ENCODE measurements at places on chromosomes 3 and 15.
A peak's percentile ranks its signal among the peaks of the same experiment; 100 is the strongest.

- DNase-seq, result no peak
Measured at GRCh38 chr15:80620931-80621330, 74.2 kb upstream of the ABHD17C start.

DNA sequence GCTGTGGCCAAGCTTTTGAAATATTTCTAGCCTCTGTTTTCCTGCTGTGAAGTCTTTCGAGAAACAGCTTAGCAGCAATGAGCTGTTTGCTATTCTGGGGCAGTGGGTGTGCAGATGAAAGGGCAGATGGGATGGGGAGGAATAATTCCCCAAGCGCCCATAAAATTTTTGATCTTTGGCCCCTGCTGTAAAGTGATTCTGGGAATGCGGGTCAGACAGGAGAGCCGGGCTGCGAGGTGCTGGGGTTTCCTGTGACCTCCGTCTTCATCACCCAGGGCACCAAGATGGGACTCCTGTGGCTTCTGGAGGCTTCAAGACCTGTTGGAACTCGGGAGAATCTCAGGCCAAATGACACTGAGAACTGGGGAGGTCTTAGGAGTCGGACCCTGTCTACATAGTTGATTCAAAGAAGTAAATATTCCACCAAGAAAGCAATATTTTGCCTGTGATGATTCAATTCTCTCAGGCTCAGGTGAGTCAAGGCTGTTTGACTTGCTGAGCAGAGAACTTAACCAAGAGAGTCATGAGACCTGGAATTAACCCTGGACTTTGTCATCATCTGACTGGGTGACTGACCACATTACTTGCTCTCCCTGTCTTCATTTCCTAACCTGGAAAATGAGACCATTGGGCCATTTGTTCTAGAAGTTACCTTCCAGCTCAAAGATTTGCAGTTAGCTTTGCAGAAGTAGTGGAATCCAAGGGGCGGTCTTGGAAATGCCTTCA is 86.4 kb downstream of the POLR2M start:
- DNase-seq, result no peak

GRCh38 chr3:143084856-143085731 is 34.5 kb upstream of the CHST2 start:
- DNase-seq, result peak; percentile 42

GRCh38 chr15:71435552-71435951 is 320.3 kb downstream of the THSD4 start:
- no peak for DNase-seq

DNA sequence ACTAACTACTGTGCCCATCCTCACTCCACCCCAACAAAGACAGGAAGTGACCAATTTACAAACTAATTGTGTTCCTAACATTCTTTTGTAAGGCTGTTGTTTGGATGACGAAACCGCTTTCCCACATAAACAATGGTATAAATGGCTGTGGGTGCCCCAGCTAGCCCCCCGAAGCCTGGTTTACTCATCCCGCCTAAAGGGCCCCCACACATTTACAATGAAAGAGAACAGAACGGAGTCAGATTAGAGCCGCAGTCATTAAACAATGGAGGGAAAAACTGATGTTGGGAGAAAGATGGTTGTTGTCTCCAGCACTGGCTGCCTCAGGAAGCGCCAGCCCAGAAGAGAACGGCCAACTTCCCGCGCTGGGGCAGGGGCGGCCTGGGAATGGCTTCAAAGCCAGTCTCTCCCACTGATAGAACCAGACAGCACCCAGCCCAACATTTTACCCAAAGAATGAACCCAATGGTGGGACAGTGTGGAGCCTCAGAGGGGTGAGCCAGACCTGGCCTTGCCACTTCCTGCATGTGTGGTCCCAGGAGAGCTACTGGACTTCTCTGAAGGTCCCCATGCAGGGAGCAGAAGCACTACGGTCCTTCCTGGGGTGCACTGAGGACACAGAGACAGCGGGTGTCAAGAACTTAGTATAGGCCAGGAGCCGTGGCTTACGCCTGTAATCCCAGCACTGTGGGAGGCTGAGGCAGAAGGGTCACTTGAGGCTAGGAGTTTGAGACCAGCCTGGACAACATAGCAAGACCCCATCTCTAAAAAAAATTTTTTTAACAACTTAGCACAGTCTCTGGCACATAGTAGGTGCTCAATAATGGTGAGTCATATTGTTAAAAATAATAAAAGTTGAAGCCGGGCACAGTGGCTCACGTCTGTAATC is 75.8 kb upstream of the GATA2 start:
- no peak for DNase-seq

DNA sequence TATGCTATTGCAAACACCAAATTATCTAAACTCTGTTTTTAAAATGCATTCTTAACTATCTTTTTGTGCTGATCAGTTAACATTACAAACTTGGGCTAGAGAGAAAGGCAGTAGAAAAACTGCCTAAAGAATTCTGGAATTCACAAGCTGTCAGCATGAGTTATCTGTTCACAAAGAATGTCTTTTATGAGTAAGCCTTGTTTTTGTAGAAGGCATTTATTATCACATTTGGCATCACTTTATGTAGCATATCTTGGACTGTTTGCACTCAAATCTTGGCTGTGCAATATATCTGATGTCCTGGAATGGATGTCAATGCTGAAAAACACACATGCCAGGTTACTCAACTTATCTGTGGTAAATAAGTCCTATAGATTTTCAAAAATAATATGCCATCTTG is 15.5 kb upstream of the BCHE start:
- DNase-seq, result no peak

GRCh38 chr15:51759557-51760070 is 8.2 kb downstream of the TMOD2 start:
- no peak for DNase-seq

DNA sequence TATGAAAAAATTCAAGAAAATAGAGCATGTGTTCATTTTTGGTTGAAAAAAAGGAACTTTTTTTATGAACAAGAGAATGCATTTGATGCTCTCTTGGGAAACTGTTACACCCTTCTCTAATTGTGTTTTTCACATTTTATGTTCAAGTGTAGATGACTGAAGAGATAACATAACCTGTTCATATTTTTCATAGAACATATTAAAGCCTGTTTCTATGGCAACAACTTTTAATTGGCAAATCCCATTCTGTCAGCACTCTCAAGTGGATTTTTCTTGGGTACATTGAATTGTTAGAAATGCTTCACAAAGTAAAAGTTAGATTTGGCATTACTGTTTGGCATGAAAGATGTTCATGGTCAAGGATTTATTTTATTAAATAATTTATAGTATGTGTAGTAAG is 117.5 kb downstream of the MBNL1 start:
- no peak for DNase-seq

- no peak for DNase-seq
Measured at GRCh38 chr15:58065445-58066041, at the start of gene ALDH1A2. TSS of gene ALDH1A2 (minus strand) at chr15:58065711. CDS start at chr15:58065650, 61 bp downstream.

DNA sequence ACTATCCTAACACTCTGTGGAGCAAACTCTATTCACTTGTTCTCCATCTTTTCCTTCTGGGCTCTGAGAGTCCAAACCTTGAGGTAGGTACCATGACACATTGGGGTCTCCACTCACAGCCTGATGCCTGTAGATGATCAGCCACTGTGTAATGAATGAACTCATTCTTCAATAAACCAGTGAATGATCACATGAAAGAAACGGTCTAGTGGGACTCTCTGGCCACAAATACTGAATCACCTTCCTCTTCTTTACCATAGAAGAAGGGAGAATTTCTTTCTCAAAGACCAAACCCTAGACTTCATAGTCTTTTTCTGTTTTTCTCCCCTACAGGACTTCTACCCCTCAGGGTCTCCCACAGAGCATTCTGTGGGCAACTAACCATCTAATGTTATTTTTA is 20.5 kb upstream of the ABHD2 start:
- no peak for DNase-seq

DNA sequence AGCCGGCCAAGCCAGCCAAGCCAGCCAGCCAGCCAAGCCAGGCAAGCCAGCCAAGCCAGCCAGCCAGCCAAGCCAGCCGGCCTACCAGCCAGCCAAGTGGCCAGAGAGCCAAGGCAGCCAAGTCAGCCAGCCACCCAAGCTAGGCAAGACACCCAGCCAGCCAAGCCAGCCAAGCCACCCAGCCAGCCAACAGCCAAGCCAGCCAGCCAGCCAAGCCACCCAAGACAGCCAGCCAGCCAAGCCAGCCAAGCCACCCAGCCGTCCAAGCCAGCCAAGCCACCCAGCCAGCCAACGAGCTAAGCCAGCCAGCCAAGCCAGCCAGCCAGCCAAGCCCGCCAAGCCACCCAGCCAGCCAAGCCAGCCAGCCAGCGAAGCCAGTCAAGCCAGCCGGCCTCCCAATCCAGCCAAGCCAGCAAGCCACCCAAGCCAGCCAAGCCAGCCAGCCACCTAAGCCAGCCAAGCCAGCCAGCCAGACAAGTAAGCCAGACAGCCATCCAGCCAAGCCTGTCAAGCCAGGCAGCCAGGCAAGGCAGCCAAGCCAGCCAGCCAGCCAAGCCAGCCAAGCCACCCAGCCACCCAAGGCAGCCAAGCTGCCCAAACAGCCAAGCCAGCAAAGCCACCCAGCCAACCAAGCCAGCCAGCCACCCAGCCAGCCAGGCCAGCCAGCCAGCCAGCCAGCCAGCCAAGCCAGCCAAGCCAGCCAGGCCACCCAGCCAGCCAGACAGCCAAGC is 200.5 kb downstream of the GOLGA6L6 start:
- peak; percentile 40 for DNase-seq

- no peak for DNase-seq
Measured at GRCh38 chr3:8734908-8735307, 1.3 kb downstream of the CAV3 start.

DNA sequence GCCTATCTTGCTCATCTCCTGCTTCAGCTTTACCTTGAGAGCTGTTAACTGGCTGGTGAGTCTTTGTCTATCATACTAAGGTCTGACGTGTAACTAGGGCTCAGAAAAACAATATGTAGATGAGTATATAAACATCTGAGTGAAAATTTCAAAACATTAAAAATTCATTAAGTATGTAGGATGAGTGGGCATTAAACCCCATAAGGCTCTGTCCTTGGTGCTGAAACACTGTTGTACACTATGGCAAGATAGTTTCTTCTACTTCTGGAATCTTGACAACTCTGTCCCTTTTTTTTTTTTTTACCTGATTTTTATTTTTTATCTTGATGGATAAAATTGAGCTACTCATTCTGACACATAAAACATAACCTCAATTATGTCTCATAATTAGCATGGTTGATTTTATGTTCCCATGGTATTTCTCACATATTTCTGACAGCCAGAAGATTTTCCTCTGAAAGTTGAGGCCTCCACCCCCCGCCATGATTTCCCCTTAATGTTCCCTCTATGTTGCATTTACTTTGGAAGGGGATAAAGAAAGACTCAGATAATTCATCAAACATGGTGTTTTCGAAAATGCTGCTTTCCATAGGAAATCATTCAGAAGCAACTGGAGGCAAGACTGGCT is 54.3 kb downstream of the DGKG start:
- no peak for DNase-seq

- DNase-seq, result no peak
Measured at GRCh38 chr3:11555211-11555782, 88.4 kb downstream of the VGLL4 start.

- no peak for DNase-seq
Measured at GRCh38 chr3:119643528-119643927, 16.9 kb downstream of the POPDC2 start.

- no peak for DNase-seq
Measured at GRCh38 chr3:34000301-34000700, 201.9 kb downstream of the PDCD6IP start.

DNA sequence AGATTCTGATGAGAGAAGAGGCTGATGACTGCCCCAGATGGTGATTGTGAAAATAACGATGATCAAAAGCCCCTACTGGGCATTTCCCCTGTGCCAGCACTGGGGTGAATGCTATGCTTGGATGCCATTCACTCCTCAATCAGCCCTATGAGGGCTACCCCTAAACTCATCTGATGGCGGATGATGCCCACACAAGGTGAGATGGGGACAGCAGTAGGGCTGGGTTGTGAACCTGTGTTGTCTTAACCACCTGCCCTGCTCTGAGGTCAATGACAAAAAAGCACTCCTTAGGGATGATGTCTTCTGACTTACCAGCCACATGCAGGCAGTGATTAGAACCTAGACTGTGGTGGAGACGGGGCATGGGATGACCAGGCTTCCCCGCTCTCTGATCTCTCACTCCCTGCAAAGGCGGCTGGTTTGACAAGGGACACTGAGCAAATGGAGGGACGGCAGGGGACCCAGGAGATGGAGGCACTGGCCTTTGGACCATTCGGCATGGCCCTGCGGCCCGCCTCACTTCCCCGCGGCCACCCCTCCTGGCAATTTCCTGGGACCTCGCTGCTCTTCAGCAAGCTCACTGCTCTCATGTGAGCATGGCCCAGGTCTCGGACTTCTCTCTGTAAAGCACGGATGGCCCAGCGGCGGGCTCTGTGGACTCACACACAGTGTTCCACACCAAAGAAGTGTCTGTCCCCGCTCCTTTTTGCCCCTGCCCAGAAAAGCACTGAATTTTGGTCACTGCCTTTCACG is 251.4 kb upstream of the LYSMD4 start:
- no peak for DNase-seq

GRCh38 chr3:126152901-126153694 is 27.3 kb downstream of the ALDH1L1 start:
- no peak for DNase-seq

DNA sequence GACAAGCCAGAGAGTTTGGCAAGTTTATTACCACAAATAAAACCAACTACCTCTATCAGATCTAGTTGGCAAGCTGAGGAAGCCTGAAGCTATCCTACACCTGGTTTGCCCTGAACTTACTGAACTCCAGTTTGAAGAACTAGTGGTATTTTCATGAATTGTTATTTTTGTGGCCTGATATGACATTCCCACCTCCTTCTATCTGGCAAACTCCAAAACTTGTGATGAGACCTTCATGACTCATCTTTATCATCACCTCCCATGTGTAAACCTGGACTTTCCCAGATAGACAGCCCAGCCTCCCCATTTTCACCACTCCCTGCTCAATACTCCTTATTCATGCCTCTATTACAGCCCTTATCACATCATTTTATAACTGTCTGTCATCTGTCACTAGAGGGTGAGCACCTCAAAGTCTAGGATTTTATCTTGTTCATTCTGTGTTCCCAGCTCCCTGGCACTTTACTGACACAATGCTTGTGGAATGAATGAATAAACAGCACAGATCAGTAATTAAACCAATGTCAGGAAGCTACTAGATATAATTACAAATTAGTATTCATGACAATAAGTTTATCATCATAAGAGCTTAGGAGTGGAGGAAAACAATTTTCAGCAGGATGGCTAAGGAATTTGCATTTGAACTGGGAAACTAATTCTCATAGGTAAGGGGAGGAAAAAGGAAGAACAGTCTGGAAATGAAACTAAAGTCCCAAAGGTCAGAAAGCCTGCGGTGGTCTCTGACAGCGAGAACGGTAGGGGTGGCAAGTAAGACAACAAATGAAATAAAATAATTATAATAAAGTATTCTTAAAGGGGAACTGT is 13.2 kb upstream of the TRANK1 start:
- DNase-seq, result peak; percentile 17

DNA sequence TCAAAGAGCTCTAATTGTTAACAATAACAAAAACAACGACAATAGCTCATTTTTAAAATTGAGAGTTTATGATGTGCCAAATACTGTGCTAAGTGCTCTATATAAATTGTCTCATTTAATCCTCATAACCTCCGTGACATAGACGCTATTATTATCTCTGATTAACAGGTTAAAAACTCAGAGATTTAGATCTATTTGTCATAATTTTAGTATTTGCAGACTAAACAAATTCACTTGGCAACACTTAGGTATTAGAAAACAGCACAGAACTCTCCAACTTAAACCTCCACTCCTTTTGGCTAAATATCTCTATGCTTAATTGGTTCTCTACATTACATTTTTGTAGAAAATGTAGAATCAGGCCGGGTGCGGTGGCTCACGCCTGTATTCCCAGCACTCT is 136.4 kb downstream of the SPATA16 start:
- no peak for DNase-seq

Data from CD4-positive, alpha-beta T cell treated with Interferon gamma for 1 hour (primary cell).